Testis (tissue), 5 donors: ENCODE measurements at places on chromosomes 16 and 17. TPM values are rescaled to one million over a fixed set of nuclear protein-coding genes. Genes with fewer than 3 reads are reported as not detected.

DNA sequence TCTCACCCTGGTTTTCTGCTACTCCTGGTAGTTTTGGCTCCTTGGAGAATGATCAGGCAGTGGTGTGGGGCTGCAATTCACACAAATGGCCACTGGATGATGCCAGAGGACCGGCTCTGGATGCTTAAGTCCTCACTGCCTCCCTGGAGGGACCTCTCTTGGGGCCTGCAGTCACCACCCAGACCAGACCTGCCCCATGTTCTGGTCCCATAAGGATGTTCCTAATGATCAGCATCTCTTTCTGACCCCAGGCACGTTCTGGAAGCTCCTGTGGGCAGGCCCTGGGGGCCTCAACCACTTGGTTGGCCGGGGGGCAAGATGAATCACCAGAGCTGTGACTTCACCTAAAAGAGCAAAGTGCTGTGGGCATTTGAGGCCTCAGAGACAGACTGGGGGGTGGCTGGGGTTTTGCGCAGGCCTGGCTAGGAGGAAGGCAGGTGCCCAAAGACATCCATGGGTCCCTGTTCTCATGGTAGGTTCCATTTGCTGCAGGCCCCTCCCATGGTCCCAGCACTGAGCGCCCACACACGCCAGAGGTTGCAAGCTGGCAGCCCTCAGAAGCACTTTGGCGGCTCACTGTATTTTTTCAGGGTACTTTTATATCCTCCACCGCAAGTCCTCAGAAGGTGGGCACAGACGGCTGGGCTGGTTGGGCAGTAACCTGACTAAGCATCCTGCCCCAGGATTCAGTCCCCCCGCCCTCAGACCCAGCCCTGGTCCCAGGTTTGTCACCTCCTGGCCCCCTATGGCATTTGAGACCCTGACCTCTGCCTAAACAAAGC lies 53.2 kb downstream of the NT5M start:
- no peak overlapping the region for H3K4me3 ChIP-seq
- no peak overlapping the region for H3K27ac ChIP-seq
- H3K4me1 ChIP-seq: no peaks in the 10 kb centered on the region
- peak; percentile 92 for DNase-seq
- H3K36me3 ChIP-seq: no peaks in the 10 kb centered on the region

GRCh38 chr17:42700586-42701289 lies 18.4 kb downstream of the CNTNAP1 start:
- no peak overlapping the region for H3K4me3 ChIP-seq
- peaks cover 8% of the 10 kb centered on the region for H3K4me1 ChIP-seq
- H3K36me3 ChIP-seq: no peaks in the 10 kb centered on the region
- no peak for DNase-seq
- H3K27me3 ChIP-seq: no peaks in the 10 kb centered on the region
- H3K27ac ChIP-seq: no peak overlapping the region

DNA sequence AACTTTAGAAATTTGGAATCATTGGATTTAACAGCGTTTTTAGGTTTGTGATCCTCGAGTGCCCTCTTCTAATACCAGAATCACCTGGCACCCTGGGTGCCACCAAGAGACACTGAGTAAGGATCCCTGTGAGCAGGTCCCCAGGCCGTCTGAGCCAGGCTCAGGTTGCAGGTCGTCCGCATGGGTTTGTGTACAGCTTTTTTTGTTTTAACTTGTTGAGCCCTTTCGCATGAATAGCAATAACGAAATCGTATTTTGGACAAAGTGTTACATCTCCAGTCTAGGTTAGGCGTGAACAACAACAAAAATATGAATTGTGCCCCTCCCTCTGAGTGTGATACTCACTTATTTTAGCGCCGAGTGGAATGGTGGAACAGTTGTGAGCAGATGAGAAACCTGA lies 10.9 kb downstream of the USP10 start:
- no peak for DNase-seq
- H3K27ac ChIP-seq: no peak overlapping the region
- no peaks in the 10 kb centered on the region for H3K27me3 ChIP-seq
- H3K4me3 ChIP-seq: no peak overlapping the region
- no peaks in the 10 kb centered on the region for H3K4me1 ChIP-seq

GRCh38 chr17:34988644-34989043 lies 8.3 kb downstream of the LIG3 start:
- no peaks in the 10 kb centered on the region for H3K36me3 ChIP-seq
- no peak for DNase-seq
- H3K4me1 ChIP-seq: no peaks in the 10 kb centered on the region
- no peaks in the 10 kb centered on the region for H3K27me3 ChIP-seq

GRCh38 chr17:2075336-2076086 lies 20.6 kb downstream of the HIC1 start:
- H3K27ac ChIP-seq: peak overlapping the region; percentile 42
- peaks cover 42% of the 10 kb centered on the region for H3K4me1 ChIP-seq
- no peak for DNase-seq
- no peak overlapping the region for H3K4me3 ChIP-seq

- no peak overlapping the region for H3K4me3 ChIP-seq
- H3K36me3 ChIP-seq: no peaks in the 10 kb centered on the region
- DNase-seq: no peak
- no peaks in the 10 kb centered on the region for H3K27me3 ChIP-seq
- peaks cover 29% of the 10 kb centered on the region for H3K4me1 ChIP-seq
Observed at GRCh38 chr16:2967721-2968161, 1.4 kb upstream of the PAQR4 start.

GRCh38 chr17:73030995-73031394 lies 61.5 kb downstream of the SLC39A11 start:
- H3K4me3 ChIP-seq: no peak overlapping the region
- H3K36me3 ChIP-seq: no peaks in the 10 kb centered on the region
- no peaks in the 10 kb centered on the region for H3K27me3 ChIP-seq
- H3K27ac ChIP-seq: no peak overlapping the region

DNA sequence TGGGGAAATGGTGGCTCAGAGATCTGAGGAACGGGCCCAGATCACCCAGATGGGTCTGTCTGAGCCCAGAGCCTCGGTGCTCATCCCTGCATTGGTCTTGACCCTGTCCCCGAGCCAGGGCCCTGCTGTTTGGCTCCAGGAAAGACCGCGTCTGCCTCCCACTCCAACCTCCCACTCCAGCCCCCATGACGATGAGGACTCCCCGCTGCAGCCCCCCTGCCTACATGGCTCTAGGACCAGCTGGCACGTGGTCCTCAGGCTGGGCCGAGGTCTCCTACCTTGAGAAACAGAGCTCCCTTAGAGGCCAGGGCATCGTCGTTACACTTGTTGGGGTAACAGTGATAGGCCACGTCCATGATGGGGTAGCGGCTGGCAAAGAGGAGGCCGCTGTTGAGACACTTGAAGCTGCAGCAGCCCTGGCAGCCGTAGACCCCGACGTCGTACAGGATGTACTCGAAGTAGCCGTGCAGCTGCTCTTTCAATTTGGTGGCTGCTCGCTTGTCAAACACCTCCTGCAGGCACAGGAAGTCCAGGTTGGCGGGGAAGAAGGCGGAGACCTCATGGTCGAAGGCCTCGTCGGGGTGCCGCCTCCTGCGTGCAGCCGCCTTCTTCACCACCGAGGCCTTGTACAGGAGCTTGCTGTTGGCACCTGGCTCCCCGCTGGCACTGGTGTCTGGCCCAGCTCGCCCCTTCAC lies 59.9 kb downstream of the PRMT7 start:
- DNase-seq: no peak
- H3K27ac ChIP-seq: no peak overlapping the region
- H3K36me3 ChIP-seq: no peaks in the 10 kb centered on the region
- H3K4me1 ChIP-seq: no peaks in the 10 kb centered on the region
- no peaks in the 10 kb centered on the region for H3K27me3 ChIP-seq
- H3K4me3 ChIP-seq: no peak overlapping the region

GRCh38 chr17:38448208-38448771 lies 20.0 kb downstream of the ARHGAP23 start:
- no peak overlapping the region for H3K4me3 ChIP-seq
- no peak overlapping the region for H3K27ac ChIP-seq
- H3K36me3 ChIP-seq: no peaks in the 10 kb centered on the region
- no peaks in the 10 kb centered on the region for H3K27me3 ChIP-seq
- DNase-seq: no peak

DNA sequence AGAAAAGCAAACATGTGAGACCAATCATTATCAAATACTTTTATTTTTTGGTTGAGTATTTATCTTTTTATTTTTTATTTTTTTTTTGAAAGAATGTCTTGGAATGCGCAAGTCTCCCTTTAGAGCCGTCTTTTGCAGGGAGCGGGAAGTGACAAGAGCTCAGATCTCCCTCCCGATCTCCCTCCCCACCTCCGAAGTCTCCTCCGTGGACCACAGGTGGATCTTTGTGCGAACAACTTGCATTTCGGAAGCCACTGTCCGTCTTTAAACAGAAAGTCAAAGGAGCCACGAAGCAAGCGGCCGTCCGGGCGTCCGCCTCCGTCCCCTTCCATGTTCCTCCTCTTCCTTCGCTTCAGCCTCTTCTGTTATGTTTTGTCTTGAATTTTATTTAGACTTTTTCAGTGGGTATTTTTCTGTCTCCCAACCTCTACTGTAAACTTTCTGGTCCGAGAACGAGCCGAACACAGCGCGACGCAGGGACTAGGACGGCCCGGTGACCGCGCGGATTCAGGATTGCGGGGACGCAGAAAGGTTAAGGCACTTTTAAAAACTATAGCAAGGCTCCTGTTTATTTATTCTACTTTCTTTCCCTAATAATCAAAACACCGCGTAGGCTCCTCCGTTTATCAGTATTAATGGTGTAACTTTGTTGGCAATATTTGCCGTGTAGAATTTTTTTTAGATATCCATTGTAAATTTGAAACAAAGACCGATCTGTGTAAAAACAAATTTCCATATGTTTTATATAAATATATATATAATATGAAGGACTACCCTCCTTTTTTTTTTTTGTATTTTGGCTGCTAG lies 3.3 kb downstream of the FOXF1 start:
- H3K4me3 ChIP-seq: no peak overlapping the region
- H3K4me1 ChIP-seq: peaks cover 3% of the 10 kb centered on the region
- no peak for DNase-seq
- H3K36me3 ChIP-seq: no peaks in the 10 kb centered on the region

DNA sequence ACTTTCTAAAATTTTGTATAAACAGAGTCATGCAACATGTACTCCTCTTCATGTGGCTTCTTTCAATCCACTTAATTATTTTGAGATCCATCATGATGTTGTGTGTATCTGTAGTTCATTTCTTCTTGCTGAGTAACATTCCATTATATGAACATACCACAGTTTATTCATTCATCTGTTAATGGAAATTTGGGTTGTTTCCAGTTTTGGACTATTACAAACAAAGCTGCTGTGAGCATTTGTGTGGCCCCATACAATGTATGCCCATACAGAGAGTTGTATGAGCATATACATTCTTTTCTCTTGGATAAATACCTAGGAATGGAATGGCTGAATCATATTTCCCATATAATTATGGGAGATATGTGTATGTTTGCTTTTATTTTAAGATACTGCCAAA lies 85.6 kb downstream of the CLEC16A start:
- H3K4me1 ChIP-seq: peaks cover 20% of the 10 kb centered on the region
- H3K27me3 ChIP-seq: no peaks in the 10 kb centered on the region
- H3K27ac ChIP-seq: no peak overlapping the region
- no peaks in the 10 kb centered on the region for H3K36me3 ChIP-seq
- DNase-seq: no peak

DNA sequence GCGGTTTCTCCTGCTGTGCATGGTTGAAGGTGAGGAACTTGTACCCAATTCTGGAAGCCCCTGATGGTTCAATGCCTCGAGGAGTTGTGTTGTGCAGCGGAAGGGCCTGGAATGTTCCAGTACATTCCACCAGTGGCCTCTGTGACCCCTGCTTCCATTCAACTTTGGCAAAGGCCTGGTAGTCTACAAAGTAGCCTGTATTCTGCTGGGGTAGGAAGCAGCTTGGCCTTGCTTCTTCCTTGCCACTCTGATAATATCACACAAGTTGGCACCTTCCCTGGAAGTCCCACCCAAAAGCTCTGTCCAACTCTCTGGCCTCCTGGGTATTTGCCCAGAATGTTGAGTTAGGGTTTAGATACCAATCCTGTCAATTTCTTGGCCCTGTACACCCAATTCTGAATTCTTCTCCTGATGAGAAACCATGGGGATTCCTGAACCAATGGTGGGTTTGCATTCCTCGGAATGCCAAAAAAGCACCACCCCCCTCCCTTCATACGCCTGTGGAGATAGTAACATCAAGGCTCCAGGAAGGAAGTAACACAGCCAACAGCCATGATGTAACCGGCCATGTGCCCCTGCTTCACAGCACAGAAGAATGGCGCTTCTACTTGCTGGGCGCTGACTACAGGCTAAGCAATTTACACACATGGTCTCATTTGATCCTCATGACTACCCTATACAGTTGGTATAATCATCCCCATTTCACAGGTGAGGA lies 11.8 kb upstream of the FAM117A start:
- no peaks in the 10 kb centered on the region for H3K27me3 ChIP-seq
- no peaks in the 10 kb centered on the region for H3K36me3 ChIP-seq
- H3K4me3 ChIP-seq: no peak overlapping the region
- DNase-seq: no peak
- no peak overlapping the region for H3K27ac ChIP-seq

GRCh38 chr17:76493505-76494167 lies 7.6 kb downstream of the RHBDF2 start:
- no peaks in the 10 kb centered on the region for H3K36me3 ChIP-seq
- H3K4me1 ChIP-seq: peaks cover 24% of the 10 kb centered on the region
- H3K27me3 ChIP-seq: no peaks in the 10 kb centered on the region

DNA sequence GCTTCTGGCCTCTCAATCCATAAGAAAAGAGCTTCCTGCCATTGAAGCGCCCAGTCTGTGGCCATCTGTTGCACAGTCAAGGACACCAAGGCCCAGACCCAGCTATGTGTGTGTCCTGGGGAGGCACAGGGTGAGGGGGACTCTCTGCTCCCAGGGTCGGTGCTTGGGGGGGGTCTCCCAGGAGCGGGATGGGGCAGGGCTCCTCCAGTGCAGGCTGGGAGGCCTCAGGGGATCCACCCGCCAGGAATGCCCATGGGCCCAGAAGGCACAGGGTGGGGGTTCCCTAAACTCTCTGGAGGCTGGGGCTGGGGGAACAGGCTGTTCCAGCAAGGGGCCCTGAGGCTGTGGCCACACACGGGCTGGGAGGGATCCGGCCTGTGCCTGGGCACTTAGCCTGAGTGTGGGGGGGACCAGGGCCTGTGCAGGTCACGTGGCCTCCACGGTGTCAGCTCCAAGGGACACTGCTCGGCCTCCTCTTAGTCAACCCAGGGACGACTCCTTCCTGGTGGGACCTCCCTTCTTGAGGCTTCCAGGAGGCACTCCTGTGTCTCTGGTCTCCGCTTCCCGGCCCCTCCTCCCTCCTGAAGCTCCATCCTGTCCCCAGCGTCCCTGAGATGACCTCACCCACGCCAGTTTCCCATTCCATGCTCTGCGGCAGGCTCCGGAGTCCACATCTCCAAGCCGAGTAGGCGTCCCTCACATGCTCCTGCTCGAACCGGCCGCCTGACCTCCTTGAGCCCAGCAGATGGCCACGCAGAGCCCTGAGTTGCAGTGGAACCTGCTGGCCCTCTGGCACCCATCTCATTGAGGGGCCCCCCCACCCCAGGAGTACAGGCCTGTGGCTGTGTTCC lies 23.1 kb upstream of the BAHCC1 start:
- no peaks in the 10 kb centered on the region for H3K36me3 ChIP-seq
- peak; percentile 85 for DNase-seq
- no peaks in the 10 kb centered on the region for H3K27me3 ChIP-seq
- H3K4me1 ChIP-seq: peaks cover 5% of the 10 kb centered on the region
- H3K4me3 ChIP-seq: no peak overlapping the region

- H3K4me1 ChIP-seq: peaks cover 4% of the 10 kb centered on the region
- H3K27ac ChIP-seq: no peak overlapping the region
- H3K4me3 ChIP-seq: no peak overlapping the region
- no peaks in the 10 kb centered on the region for H3K36me3 ChIP-seq
- H3K27me3 ChIP-seq: no peaks in the 10 kb centered on the region
- peak; percentile 79 for DNase-seq
Observed at GRCh38 chr17:44350733-44351226, 5.7 kb downstream of the GRN start.

Gene FAM234A
- total RNA-seq: 168 TPM

Gene CD300A
- total RNA-seq: 2.0 TPM

Gene MNT
- 46.3 TPM for total RNA-seq

Gene EVPLL
- 1.7 TPM for total RNA-seq

Gene GINS3
- total RNA-seq: 16.7 TPM

Gene ARL5C
- total RNA-seq: not detected

Gene PPL
- 5.4 TPM for total RNA-seq
